ENCODE measurements at places on chromosomes 16 and 17.
A peak's percentile ranks its signal among the peaks of the same experiment; 100 is the strongest.

DNA sequence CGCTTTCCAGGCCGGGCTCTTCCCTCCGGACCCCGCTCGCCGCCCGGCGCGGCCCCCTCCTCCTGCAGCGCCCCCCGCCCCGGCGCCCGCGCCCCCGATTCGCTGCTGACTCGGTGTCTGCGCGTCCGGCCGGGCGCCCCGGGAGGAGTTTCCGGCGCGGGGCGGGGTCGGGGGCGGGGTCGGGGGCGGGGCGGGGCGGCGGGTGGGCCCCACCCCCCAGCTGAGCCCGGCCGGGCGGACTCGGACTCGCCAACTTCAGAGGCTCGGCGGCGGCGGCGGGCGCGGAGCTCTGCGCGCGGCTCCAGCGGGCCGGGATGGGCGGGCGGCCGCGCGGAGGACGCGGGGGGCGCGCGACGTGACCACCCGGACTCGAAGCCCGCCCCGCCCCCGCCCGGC is at the start of gene METRNL:
METRNL (plus strand) TSS at position 258 of the 396 bp plus-strand sequence. CDS start 207 bp downstream, outside the sequence.
- DNase-seq, result peak; percentile 49

DNA sequence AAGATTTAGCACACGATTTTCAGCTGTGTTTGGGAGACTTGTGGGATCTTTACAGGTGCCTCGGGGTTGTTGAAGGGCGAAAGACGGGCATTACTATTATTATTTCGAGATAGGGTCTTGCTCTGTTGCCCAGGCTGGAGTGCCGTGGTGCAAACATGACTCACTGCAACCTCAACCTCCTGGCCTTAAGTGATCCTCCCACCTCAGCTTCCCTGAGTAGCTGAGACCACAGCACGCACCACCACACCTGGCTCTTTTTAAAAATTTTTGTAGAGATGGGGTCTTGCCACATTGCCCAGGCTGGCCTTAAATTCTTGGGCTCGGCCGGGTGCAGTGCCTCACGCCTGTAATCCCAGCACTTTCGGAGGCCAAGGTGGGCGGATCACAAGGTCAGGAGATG is 29.7 kb upstream of the PHB1 start:
- DNase-seq, result no peak

DNA sequence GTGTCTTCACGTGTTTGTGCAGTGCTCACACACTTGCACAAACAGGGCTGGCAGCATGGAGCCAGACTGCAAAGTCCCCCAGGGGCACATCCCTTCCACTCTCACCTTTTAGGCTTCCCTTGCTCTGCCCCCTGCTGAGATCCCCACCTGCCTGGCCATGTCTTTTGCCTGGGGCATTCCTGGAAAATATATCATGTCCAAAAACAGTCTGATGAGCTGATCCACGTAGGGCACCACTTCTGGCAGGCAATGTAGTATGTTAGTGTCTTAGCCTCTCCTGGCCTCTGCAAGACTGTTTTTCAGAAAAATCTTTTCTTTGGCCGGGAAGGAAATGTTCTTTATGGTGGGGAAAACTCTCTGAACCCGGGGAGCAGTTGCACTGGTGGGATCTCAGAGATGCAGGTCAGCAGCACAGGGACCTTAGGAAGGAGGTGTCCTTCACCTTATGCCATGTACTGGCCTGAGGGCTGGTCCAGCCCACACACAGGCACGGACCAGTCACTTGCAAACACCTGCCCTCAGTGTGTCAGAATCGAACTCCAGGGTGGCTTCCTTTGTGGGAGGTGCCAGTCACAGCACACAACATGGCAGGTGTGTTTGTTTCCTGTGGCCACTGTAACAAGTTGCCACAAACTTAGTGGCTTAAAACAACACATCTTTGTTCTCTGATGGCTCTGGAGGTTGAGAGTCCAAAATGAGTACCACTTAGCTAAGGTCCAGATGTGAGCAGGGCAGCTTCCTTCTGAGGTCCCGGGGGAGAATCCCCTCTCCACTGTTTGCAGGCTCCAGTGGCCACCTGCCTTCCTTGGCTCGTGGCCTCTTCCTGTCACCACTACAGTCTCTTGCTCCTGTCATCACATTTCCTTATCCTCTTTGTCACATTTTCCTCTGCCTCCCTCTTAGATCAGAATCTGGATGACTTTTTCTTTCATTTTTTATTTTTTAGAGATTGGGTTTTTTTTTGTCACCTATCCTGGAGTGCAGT is 46.6 kb downstream of the MPRIP start:
- DNase-seq, result no peak

DNA sequence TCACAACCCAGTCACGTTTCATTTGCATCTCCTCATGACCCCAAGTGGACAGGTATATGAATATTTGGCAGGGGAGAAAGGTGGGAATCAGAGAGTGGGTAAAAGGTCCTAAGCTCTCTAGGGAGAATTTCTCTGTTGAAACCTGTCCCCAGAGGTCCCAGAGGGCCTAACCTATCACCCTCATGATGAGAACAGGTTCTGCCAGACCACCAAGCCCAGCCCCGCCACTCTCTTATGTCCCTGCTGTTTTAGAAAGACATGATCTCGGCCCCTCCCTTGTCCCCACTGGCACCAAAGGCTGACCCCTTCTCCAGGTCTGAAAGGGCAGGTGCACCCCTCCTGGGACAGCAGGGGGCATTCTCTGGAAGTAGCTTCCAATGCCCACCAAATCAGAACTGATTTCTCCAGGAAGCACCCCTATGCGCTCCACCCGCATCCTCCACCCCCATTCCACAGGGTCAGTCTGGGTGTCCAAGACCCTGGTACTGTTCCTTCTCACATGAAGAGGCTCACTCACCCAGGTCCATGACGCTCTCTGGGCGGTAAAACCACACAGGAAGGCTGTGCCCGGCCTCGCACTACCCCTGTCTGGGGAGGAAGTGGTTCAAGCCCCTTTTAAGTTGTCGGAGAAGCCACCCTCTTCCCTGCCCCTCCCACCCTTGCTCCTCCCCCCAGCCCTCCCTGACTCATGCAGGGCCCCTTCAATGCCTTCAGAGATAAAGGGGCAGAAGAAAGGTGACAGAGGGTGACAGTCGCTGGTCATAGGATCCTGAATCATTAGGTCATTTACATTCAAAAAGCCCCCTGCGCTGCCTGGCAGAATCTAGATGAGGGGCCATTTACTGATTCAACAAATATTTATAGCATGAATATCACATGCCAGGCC is at the start of gene CCR7:
CCR7 (minus strand) TSS at position 590 of the 886 bp plus-strand sequence; CDS start at position 527, 63 bp downstream.
- DNase-seq, result no peak

DNA sequence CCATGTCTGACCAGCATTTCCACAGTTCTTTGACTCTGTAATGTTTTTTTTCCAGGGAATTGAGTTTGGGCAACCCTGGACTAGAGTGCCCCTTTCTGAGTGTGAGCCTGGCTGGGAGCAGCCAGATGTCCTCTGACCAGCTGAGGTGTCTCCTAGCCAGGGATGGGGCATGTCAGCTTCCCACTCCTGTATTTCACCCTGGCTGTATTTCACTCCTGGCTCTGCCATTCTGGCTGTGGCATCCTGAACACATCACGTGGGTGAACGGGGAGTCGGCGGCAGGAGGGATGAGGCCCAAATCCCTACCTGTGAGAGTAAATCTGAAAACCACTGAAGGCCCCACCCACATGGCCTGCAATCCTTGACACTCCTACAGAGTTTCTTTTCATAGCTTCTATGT is 31.3 kb downstream of the KDM8 start:
- no peak for DNase-seq

DNA sequence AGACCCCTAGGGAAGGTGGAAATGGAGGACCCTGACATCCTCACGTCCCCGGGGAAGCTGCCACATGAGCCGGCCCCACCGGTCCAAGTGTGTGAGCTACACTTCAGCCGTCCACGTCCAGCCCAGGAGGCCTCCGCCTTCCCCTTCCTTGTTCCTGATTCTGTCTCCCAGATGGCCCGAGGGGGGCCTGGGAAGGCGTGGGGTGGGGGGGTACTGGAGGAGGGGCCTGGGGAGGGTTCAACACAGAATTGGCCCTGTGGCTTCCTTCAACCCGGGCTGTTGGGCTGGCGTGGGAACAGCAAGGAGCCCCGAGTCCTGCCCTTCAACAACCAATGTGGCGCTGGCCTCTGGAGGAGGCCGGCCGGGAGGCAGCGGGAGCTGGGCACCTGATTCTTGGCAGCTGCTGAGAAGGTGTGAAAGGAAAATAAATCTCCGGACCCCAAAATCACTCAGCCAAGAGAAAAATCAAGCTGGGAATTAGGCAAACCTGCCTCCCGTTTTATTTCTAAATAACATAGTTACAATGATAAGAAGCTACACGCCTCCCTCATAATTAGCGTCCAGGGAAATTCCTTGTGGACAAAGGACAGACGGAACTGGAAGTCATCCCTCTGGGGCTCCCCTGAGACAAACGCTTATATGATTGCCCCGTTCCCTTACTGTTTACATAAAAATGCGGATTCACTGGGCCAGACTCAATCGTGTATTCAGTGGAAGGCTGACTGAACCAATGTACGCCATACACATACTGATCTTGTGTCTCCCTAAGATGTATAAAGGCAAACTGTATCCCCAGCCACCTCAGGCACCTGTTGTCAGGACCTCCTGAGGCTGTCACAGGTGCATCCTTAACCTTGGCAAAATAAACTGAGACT is 1.8 kb upstream of the APRT start:
- no peak for DNase-seq

DNA sequence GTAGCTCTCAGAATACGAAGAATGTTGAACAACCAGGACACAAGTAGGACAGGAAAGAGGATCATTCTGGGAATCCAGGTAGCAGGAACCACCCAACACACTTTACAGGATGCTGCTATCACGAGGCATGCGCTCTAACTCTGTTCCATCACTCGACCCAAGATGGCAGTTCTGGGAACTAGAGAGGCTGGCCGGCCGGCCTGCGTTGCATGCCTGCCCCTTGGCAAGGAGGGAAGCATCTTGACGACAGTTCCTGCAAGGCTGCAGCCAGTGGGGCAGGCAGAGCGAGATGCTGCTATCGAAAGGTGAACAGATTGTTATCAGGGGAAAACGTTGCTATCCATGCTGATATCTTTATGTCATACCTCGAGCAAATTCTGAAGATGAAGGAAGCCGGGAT is 19.2 kb upstream of the SLC46A1 start:
- no peak for DNase-seq

GRCh38 chr16:31193874-31194273 is 8.7 kb downstream of the PYCARD start:
- no peak for DNase-seq

GRCh38 chr16:11182411-11182810 is 73.6 kb downstream of the SOCS1 start:
- no peak for DNase-seq

DNA sequence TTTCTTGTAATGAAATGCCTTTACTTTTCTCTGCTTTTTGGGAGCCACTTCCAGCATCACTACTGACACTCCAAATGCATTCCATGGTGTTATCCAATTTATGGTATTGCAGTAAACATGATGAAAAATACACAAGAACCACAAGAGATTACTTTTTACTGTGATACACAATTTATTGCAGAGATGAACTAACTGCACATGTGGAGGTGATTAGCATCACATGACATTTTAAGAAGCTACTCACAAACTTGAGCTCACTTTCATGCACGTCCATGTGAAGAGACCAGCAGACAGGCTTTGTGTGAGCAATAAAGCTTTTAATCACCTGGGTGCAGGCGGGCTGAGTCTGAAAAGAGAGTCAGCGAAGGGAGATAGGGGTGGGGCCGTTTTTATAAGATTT is 780.5 kb upstream of the GOT2 start:
- no peak for DNase-seq

GRCh38 chr16:48126801-48127644 is 28.8 kb downstream of the ABCC12 start:
- DNase-seq, result peak; percentile 88

DNA sequence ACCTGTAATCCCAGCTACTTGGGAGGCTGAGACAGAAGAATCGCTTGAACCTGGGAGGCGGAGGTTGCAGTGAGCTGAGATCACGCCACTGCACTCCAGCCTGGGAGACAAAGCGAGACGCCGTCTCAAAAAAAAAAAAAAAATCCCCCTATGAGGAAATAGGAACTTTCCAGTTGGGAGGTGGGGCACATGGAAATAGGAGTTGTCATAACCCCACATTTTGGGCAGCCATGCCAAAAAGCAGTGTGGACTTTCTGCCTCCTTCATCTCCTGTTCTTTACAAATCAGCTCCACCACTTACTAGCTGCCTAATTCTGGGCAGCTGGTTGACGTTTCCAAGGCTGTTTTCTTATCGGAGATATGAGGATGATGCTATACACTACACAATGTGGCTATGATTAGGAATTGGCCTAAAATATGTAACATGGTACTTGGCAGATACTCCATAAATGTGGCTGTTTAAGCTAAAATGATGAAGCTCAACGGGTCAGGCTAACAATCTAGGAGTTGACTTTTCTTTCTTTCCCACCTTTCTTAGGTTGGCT is 21.5 kb upstream of the CCL5 start:
- DNase-seq, result no peak

DNA sequence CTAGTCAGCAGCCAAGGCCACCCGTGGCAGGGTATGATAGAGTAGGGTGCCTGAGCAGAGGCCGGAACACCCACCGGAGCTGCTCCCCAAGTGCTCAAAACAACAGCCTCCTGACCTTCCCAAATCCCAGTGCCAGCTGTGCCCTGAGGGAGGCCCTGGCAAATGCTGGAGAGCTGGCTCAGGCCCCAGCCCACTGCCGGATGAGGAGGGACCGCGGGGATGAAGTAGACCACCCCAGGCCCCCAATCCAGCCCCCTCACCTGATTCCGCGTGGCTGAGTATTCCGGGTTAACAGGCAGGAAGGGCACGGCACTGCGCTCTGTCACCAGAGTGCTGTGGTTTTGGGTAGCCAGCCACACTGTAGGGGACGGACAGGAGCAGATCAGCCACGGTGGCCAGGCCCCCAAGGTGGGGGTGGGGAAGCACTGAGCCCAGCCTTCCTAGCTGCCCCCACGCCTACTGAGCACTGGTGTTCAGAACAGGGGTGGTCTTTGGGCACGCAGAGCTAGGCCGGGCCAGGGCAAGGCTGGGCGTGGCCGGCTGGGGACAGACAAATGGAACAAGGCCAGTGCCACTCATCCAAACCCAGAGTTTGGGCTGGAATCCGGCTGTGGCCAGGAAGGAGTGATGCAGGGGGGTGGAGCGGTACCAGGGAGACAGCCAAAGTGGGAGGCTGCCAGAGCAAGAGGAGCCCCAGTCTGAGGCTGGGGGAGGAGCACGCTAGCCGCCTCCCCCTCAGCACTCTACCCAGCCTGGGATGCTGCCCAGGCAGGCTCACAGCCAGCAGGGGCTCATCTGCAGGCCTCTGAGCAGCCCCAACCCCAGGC is 9.1 kb downstream of the TP53I13 start:
- DNase-seq, result no peak

- DNase-seq, result no peak
Observed at GRCh38 chr16:27598220-27598619, 48.3 kb downstream of the KATNIP start.

DNA sequence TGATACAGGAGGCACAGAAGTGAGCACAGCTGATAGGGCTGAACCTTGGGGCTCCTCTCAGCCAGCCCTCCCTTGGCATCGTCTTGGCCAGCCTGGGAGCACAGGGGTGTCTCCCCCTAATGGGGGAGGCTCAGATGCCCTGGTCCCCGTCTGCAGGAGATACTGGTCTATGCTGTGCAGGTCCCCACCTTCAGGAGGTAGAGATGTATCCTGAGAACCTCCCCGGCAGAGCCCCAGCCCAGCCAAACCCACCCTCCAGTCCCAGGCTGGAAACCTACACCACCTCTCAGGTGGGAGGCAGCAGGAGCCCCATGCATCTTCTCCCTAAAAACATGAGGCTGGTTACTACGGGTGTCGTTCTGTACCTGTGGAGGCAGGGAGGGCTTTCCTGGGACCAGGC is 38.7 kb downstream of the ABCC6 start:
- no peak for DNase-seq

GRCh38 chr16:86231996-86232350 is 278.4 kb upstream of the FOXF1 start:
- no peak for DNase-seq

GRCh38 chr16:55510185-55510805 is 1.4 kb downstream of the LPCAT2 start:
- DNase-seq, result no peak

GRCh38 chr17:9050801-9051401 is 29.6 kb downstream of the NTN1 start:
- DNase-seq, result peak; percentile 43

Data from RCC 7860 (cell line).